ENCODE measurements at places on chromosomes 6 and 20.

GRCh38 chr6:54624779-54625178 lies 221.8 kb upstream of the FAM83B start:
- DNase-seq: no peak

DNA sequence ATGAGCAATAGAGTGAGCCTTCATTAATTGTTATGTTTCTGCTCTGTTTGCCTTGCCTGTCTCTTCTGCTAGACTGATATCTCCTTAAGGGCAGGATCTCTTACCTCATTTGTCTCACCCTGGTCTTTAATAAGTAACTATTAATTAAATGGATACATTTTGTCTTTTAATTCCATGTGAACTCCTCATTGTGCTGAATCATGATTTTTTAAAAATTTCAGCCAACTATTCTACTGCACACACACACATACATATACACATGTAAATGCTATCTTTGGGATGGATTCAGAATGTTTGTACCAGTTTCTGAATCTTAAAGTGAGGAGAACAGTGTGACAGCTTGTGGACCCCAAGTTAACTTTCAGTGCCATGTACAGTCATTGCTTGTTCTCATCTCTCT lies 731.1 kb upstream of the MAP3K7 start:
- no peak for DNase-seq

GRCh38 chr20:4920131-4920530 lies 81.2 kb downstream of the SLC23A2 start:
- DNase-seq: no peak

DNA sequence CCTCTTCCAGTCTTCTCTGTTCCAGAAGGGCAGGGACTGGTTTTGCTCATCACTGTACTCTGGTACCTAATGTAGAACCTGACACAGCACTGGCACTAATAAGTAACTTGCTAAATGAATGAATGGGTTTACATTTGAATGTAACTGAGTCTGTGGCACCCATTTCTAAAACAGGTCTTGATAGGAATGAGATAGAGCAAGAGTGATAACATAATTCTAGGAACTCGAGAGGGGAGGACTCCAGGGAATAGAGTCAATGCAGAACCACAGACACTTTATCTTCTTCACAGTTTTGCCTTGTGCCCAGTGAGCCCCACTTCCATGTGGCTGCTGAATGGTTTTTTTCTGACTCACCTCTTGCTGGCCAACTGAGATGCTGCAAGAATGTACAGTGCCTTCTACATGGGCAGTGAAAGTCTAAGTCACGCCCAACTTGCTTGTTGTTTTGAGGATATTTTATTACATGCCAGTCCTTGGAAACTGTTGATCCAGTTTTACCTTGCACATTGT lies 61.1 kb downstream of the TBC1D7 start:
- DNase-seq: no peak

GRCh38 chr6:11711984-11712711 lies 66.5 kb downstream of the ADTRP start:
- no peak for DNase-seq

DNA sequence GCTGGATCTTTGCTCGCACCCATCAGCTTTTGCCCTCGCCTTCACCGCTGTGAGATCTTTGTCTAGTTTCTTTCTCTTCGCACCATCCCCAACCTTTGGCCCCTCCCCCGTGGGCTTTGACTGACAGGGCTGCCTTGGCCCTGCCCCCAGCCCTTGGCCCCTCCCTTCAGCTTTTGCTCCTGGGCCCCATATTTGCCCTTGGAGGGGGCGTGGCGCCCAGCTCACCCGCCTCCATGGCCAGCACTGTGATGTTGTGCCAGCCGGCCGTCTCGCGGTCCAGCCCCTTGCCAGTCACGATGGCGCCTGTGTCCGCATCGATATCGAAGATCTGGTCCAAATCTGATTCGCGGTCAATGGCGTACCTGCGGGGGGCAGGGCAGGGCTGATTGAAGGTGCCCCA lies 81.1 kb downstream of the CD40 start:
- no peak for DNase-seq

- DNase-seq: no peak
Observed at GRCh38 chr6:41429506-41430504, 94.4 kb downstream of the NCR2 start.

DNA sequence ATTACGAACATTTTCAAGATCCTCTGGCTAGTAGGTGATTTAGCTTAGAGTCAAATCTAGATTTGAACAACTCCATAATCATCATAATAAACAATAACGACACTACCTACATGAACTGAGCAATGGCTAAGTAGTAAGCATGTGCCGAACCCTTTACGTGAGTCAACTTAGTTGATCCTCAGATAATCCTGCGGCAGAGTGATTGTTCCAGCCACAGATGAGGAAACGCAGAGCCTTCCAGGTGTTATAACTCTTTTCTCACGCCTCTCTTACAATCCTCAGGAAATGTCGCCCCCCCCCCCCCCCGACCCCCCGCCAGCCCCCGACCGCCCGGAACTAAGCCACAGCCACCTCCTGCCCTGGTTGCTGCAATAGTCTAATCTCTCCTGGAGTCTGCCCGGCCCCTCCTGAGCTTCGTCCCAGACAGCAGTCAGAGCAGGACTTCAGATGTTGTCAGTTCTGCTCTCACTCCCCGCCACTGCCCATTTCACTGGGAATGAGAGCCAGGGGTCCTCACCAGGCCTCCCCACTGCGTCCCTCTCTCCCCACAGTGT lies 141.5 kb upstream of the AGPAT4 start:
- DNase-seq: no peak

- no peak for DNase-seq
Observed at GRCh38 chr20:56956534-56956933, 309.9 kb downstream of the BMP7 start.

- peak; percentile 20 for DNase-seq
Observed at GRCh38 chr20:62716198-62716940, 7.7 kb downstream of the NTSR1 start.

- DNase-seq: no peak
Observed at GRCh38 chr6:157403686-157404051, 22.7 kb downstream of the ZDHHC14 start.

DNA sequence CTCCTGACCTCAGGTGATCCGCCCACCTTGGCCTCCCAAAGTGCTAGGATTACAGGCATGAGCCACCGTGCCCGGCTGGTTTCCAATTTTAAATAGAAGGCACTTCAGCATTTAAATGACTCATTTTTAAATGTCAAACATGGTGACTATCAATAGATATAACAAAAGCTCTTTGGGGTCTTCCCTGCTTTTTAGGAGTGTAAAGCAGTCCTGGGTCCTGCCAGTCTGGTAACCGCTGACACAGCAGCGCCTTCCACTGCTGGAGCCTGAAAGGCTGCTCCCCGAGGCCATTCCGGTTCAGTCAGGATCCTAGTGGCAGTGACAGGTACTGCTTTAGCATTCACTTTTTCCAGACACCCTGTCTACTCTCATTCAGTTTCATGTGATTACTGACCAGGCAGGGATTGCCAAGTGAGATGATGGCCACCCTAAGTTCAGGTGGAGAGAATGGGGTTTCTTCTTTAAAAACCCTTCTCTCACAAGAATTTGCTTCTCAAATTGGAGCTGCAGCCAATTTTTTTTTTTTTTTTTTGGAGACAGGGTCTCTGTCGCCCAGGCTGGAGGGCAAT lies 5.1 kb downstream of the DIDO1 start:
- DNase-seq: peak; percentile 50

DNA sequence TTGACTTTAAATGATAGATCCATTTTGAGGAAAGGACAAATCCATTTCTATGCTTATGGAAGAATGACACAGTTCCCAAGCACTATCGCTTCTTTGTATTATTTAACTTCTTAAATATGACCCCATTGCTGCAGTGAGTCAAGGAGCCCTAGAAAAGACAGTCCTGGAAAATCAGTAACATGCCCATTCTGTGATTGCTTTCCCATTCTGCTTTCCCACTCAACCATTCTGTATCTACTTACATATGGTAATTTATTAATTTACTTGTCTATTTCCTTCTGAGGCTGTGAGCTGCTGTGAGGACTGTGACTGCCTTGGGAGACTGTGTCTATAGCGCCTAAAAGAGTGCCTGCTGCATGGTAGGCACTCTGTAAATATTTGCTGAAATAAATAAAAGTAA lies 85.4 kb upstream of the TMEM30A start:
- no peak for DNase-seq

DNA sequence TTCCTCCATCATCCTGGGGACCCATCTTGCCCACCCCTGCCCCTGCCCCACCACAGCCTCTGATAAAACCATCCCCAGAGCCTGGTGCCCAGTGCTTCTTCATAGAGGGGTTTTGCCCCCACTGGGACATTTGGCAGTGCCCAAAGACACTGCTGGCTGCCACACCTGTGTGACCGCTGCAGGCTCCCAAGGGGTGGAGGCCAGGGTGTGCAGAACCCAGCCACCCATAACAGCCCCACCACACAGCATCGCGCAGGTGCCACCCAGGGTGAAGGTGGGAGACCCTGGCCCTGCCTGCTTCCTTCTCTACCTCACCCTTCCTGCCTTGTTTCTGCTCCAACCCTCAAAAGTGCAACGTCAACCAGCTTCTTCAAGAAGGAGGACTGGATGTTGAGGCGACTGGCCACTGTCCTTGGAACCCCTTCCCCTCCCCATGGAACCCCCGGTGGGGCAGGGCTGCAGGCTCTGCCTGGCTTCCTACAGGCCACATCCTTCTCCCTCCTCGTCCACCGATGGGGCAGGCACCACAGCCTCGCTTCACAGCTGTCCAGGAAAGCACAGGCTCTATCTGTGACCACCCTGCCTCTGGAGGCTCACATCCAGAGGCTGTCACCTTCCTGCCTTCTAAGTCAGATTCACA lies 79.2 kb upstream of the MPC1 start:
- DNase-seq: no peak

DNA sequence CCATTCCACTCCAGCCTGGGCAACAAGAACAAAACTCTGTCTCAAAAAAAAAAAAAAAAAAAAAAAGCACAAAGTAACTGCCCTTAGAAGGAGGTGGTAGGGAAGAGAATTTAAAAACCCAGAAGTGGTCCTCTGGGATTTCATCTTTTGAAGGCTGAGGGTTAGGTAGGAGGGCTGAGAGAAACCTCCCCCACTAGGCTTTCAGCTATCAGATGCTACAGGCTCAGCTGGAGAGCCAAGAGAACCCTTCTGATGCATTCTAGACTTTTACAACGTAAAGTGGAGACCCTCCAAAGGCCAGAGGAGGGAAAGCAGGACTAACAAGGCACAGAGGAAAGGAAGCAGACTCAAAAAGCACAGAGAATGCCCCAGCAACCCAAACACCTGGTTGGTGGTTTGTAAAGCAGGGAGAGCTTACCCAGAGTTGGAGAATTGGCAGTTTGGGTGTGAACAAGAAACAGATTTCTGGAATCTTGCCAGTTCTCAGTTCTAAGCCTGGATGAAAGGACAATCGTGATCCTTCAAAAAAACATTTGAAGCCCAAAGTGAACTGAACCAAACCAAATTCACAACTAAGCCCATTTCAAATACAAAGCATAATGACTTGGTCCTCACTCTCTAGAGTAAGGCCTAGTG lies 23.2 kb upstream of the SPAG4 start:
- no peak for DNase-seq

DNA sequence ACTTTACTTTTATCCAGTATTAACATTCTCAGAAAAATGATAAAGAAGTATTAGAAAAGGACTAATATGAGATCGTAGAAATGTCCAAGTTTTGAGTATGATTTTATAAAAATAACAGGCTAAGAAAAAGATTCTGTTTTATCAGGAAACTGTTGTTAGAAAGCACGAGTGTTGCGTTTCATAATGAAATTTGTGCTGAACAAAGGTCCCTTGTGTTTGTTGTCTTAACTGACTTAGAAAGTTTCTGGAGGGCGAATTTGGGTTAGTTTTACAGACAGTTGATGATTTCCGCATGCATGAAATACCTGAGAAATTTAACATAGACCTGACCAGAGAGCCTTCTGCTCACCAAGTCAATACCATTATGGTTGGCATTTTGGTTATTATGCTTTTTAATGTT lies 136.0 kb downstream of the FNDC1 start:
- DNase-seq: no peak

DNA sequence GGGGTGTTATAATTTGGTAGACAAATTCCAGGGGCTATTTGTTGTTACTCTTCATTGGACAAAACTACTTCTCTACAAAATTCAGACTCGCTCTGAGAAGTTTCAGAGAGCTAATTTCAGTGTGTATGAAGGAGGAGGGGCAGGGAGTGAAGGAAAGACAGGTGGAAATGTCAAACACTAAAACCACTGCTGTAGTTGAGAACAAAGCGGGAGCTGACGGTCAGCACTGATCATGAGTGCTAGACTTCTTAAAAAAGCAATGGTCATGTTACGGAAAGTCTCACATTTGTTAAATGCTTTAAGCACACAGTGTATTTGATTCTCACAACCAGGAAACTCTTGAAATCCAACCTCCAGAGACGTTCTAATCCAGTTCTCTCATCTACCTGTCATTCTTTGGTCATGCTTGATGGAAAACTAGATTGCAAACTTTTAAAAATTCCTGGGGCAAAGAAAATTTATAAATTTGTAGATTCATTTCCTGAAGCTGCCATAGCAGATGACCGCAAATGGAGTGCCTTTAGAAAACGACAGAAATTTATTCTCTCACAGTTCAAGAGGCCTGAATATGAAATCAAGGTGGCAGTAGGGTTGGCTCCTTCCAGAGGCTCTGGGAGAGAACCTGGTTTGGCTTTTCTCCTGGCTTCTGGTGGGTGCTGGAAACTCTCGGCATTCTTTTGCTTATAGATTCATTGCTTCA lies 100.7 kb upstream of the CARMIL1 start:
- DNase-seq: no peak

Measured in T-helper 9 cell (primary cell).